ENCODE measurements at places on chromosomes 5 and 9.

- no peak for DNase-seq
Measured at GRCh38 chr9:2418619-2419018, 203.0 kb upstream of the VLDLR start.

DNA sequence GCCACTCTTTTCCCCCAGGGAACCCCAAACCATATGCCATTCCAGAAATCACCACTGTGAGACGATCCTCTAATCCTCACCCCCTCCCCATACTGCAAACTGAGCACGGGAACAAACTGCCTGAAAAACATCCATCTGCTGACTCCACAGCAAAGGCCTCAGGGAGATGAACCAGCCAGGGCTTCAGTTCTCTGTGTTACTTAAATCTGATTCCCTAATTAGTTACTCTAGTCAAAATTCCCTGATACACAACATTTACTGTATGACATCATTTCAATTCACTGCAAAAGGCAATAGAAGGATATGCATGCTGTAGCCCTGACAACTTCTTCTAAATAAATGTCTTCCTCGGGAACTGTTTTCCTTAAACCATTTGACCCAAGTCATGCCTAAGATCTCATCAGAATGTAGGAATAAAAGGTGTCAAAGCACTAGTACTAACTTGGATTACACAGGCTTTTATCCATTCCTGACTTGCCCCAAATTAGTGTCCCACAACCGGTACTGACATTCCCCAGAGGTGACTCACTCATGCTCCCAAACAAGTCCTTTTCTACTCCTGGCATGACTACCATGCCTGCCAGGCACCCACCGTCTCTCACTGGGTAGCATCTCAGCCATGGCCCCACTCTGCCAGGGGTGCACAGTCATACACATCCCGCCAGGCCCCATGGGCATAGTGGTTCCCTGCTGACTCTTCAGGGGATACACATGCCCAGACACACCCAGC is 35.0 kb downstream of the MTX3 start:
- DNase-seq: no peak

DNA sequence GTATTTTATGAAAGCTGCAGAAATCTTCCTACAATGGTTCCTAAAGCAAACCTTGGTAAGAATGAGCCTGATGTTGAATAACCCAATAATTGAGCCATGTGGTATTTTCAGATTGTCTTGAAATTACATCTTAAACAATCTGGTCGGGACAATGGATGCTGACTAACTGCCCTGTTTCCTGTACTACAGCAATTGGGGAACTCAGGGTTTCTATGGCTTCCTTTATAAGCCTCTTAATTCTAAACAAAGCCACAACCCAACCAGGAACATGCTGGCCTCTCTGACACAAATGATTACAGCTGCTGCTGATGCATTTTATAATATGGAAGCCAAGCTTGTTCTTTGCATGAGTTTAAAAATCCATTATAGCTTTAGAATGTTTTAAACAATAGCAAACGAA is 30.2 kb downstream of the PTPN3 start:
- DNase-seq: no peak

- DNase-seq: no peak
Measured at GRCh38 chr5:43702815-43703214, 99.8 kb downstream of the NNT start.

DNA sequence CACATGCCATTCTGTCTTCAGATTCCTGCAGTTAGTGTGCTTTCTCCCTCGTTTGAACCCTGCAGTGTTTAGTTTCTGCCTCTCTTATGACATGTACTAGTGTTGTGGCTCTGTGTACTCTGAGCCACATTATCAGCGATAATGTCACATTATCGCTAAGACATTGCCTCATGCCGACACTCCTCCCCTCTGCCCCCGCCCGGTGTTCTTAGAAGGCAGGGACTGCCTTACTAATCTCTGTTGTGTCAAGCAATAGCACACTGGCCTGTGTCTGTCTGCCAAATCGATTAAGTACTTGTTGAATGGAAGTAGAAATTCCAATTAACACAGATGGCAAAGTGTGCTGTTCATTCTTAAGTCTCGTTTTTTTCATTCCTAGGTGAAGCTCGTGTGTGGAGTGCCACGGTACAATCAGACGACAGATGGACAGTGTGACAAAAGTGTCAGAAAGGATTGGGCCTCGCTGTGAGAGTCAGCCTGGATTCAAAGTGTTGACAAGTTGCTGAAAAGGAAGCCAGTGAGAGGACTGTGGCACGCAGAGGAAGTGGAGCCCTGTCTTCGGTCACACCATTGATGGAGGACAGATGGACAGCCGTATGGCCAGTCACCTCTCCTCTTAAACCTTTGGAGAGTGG is 10.5 kb downstream of the PIK3R1 start:
- no peak for DNase-seq

DNA sequence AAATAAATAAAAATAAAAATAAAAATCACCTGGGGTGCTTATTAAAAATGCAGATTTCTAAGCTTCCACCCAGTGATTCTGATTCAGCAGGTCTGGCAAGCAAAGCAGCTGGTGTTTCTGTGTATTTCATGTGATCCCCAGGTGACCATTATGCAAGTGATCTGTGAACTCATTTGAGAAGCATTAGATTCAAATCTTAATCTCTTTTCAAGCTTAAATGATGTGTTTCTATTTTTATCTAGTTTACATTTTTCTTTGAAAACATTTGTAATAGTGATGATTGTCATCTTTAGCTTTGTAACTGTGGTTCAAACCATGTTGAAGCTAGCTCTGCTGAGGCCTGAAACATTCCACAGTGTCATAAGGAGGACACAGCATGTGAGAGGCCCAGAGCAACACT is 804.8 kb upstream of the ZNF608 start:
- no peak for DNase-seq

DNA sequence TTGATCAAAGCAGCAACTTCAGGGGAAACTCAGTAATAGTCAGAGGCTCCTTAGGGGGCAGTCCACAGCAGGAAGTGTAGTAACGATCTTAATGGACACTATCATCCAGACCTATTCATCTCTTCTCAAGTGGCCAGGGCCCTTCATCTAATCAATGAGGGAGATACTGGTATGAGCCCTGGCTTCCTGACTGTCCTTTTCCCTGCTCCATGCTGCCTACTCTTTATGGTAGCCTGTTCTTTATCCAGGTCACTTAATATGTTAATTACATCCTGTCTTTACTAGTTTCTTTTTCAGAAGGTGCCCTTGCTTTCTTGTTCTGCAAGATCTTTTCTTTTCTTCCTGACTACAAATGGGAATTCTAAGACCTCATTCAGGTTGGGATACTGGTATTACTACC is 197.1 kb downstream of the CAVIN4 start:
- no peak for DNase-seq

- DNase-seq: no peak
Measured at GRCh38 chr9:120331913-120332312, 248.1 kb downstream of the CDK5RAP2 start.

- no peak for DNase-seq
Measured at GRCh38 chr9:126663661-126664072, 49.9 kb downstream of the LMX1B start.

DNA sequence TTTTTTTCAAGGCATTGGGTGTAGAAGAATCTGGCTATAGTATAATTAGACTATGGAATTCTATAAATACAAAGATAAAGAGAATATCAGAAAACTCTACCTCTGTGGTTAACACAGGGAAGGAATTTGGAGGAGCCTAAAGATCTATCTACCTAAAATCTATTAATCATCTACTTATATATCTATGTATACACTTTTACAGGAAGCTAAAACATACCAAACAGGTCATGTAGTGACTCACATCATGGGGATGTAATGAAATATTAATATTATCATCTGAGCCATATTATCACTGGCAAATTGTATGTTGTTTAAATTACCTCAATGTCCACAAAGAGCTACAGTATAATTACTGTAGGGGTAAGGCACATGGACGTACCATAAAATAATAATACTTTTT is 1748.2 kb downstream of the EFNA5 start:
- no peak for DNase-seq

DNA sequence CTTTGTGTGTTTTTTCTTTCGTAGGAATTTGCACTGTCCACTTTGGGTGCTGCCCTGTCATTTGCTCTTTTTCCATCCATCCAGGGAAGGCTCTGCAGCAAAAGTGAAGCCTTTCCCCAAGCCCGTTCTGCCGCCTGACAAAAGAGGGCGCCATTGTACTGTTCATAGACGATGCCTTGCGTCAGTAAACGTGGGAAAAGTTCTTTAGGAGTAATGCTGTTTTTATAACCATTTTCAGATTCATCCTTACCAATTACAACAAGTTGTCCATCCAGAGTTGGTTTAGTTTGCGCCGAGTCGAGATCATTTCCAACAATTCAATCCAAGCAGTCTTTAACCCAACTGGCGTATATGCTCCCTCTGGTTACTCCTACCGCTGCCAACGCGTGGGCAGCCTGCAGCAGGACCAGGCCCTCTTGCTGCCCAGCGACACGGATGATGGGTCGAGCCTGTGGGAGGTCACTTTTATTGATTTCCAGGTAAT is 34.3 kb upstream of the RPS23 start:
- no peak for DNase-seq

DNA sequence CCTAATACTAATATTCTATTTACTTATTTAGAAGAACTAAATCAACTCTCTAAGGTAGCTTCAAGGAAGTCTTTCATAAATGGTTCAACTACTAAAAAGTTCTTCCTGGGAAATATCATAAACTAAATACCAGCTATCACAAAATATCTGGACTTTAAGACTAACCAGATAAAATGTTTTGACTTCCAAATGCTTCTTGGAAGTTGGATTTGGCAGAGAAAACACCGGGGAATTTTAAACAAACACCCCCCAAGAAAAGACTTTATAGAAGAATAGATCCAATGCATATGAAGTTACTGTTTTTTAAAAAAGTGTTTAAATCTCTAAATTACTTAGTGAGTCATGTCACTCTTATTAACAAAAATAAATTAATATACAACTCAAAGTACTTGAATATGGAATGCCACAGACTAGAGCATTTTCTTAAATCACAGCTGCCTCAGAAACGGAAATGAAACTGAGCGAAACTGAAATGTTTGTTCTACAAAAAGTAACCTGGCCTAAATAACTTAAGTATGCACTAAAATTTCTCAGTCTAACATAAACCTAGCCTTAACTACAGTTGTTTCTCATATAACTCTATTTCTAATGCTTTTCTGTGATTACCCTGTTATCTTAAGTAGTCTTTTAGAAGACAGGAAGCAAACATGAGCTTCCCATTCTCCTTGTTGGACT is 6.8 kb downstream of the ABCA1 start:
- no peak for DNase-seq

DNA sequence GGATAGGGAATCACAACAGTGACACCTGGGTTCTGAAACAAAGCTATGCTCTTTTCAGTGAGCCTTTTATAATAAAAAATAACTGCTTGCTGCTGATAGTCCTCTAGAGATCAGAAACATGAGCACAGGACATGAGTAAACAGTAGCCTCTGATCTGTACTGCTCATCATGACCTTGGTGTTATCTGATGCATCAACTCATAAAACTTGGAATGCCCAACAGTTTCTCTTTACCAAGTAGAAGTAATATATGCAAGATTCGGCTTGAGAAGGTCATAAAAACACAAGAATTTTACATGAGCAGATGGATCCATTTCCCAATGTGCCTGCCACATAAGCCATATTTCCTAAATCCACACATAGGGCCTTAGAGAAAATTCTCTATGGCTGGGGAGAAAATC is 318.3 kb upstream of the GRAMD2B start:
- DNase-seq: no peak

- DNase-seq: no peak
Measured at GRCh38 chr5:29654954-29655353, 1538.5 kb upstream of the CDH6 start.

GRCh38 chr5:110342683-110343082 is 383.8 kb downstream of the TMEM232 start:
- no peak for DNase-seq

- no peak for DNase-seq
Measured at GRCh38 chr5:34034534-34035327, 8.3 kb downstream of the C1QTNF3 start.

DNA sequence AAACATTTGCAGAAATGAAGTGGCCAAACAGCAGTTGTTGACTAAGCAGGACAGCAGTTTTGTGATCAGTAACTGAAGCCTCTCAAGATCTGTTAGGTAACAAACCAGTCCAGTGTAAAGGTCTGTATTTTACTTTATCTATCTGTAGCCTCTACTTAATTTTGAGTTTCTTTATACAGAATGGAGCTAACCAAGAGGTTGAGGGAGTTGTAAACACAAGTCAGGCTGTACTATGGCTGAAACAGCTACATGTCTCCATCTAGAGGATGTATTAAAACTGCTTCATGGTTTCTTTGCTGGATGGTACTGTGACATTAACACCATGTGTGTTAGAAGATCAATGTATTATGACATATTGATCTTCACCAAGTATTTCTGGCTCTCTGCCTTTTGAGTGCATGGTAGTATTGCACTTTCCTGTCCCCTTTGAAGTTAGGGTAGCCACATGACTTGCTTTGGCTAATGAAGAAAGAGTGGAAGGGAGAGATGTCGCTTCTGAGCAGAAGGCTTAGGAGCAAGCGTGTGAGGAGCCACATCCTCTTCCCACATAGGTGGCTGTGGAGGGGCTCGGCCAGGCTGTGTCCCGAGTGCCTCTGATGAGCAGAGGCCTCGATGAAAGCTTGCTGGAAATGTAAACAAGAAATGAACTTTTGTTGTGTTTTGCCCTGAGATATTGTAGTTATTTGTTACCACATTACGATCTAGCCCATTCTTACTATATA is 105.6 kb upstream of the PCA3 start:
- no peak for DNase-seq

GRCh38 chr9:79287708-79288290 is 284.0 kb upstream of the TLE4 start:
- DNase-seq: no peak

DNA sequence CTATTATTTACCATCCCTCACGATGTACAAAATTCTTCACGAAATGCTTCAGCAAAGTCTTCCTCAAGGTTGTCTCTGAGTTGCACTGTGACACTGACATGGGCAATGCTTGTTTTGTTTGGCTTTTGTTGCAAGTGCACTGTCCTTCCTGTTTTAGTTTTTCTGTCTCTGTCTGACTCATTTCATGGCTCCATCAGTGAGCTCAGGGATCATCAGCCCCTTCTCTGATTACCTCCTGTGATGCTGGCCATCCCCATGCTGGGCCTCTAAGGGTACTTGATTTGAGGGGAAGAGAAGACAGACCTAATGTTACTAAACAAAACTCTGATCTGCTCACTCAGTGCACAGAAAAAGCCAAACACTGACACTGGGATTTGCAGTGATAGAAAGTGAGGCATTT is 37.6 kb upstream of the STX17 start:
- no peak for DNase-seq

DNA sequence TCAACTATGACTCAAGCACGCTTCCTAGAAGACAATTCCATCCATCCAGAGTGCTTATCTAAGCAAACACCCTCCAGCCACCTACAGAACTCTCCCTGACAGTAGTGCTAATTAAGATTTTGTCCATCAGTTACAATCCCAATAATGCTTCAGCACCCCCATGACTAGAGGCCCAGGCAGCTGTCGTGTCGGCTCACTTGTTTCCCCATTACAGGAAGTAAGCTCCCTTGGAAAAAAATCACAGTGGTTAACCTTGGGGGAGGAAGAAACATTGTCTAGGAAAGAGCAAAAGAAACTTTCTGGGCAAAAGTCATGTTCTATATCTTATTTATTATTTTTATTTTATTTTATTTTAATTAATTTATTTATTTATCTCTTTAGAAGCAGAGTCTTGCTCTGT is 108.8 kb upstream of the LPAR1 start:
- no peak for DNase-seq

GRCh38 chr9:4890929-4891328 is 94.1 kb upstream of the JAK2 start:
- DNase-seq: no peak
